ENCODE measurements at places on chromosomes 12 and 14. TPM values are rescaled to one million over a fixed set of nuclear protein-coding genes. Genes with fewer than 3 reads are reported as not detected.

The LRFN5 gene
- 7.1 TPM for polyA plus RNA-seq

The IL31 gene
- not detected for polyA plus RNA-seq

The ESPL1 gene
- 12.3 TPM for polyA plus RNA-seq

GRCh38 chr14:66652525-66653106 lies 144.7 kb downstream of the GPHN start:
- no peak for DNase-seq

GRCh38 chr12:116385486-116386217 lies 108.2 kb upstream of the MED13L start:
- no peak for DNase-seq

- no peak for DNase-seq
Measured at GRCh38 chr12:6934110-6934509, 6.4 kb downstream of the ATN1 start.

GRCh38 chr12:64737539-64737938 lies 21.7 kb downstream of the GNS start:
- DNase-seq, result no peak

DNA sequence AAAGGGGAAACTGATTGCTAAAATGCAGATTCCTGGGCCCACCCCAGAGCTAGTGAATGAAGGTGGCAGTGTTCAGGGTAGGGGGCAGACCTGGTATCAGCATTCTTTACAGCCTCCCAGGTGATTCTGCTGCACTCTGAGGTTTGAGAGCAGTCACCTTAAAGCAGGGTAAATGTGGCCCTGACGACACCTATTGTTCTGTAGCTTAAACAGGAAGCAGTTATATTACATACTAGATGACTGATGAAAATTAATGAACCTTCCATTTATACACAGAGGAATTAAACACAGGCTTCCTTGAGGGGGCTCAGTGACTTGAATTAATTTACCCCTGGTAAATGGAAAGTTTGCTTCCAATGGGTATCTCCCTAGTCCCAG lies 25.3 kb downstream of the NUAK1 start:
- no peak for DNase-seq

DNA sequence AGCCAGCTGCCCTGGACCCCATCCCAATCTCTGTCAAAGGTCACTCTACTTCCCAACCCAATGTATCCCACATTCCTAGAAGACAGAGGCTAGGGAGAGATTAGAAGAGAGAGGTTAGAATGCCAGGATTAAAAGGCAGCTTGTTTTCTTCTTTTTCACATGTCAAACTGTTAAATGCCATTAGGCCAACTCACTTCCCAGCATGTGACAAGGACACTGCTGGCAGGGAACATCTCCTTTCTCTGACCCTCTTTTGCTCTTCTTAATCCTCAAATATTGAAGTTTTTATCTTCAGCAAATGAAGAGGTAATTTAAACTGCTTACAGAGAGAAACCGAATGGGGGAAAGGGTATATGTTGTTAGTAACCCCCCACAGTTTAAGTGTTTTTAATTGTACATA lies 89.1 kb downstream of the BBS10 start:
- peak; percentile 31 for DNase-seq

- DNase-seq, result no peak
Measured at GRCh38 chr14:22220427-22220826, 368.6 kb downstream of the DAD1 start.

DNA sequence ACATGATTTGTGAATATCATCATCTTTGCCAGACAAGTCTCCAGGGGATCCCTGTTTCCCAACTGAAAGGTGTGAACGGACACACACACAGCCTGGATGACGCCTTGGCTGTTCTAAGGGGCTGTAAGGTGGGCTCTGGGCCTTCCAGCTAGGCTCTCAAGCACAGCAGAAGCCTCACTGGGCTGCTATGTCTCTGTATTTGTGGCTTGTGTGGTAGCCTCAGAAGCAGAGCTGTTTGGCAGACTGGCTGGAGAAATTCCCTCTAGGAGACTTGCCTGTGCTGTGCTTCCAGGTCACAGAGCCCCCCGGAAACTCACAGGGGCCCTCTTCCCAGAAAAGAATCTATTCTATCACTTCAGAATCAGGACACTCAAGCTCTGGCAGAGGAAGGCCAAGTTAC lies 21.4 kb downstream of the OTUB2 start:
- DNase-seq, result no peak

The LGMN gene
- 75.4 TPM for polyA plus RNA-seq

DNA sequence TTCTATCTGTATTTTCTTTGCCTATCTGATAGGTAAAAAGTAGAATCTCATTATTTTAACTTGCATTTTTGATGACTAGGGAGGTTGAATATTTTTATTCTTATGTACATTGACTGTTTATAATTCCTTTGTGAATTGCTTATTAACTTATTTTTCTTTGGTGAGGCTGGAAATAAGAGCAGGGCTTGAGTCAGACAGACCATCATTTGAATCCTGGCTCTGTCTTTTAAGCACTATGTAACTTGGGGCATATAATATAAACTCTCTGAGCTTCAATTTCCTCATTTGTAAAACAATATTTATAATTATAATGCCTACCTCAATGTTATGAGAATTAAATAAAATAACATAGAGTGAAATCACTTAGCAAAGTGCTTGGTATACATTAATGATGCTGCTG lies 108.9 kb downstream of the MSRB3 start:
- no peak for DNase-seq

The SLC8A3 gene
- 8.6 TPM for polyA plus RNA-seq

- no peak for DNase-seq
Measured at GRCh38 chr14:70265422-70265821, 76.7 kb upstream of the SLC8A3 start.

- no peak for DNase-seq
Measured at GRCh38 chr14:92750994-92751400, 2.6 kb upstream of the LGMN start.

GRCh38 chr14:94562022-94562421 lies 780 bp downstream of the SERPINA4 start:
- DNase-seq, result no peak

DNA sequence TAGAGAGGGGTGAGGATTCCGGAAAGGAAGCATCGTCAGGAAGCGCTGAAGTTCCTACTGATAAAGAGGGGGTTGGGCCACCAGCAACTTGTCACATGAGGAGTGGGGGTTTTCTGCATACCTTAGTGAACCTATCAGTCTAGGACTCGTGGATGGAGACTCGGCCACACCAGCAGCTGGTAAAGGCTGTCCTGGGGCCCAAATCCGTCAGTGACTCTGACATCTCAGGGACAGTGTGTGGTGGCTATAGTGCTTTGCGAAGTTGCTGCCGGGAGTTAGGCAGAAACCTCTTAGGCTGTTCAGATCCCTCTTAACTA lies 16.4 kb downstream of the RNASE2 start:
- DNase-seq, result no peak

DNA sequence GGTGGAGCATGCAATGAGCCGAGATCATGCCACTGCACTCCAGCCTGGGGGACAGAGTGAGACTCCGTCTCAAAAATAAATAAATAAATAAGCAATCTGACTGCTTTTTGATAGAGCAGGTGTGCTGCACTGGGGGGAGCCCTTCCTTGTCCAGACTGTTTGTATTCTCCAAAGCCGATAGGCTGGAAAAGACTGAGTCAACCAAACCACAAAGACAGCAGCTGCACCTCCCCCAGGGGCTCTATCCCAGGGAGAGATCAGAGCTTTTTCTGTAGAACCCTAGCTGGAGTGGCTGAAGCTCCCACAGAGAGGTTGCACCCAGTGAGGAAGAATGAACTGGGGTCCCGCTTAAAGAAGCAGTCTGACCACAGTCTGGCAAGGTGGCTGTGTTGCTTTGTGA lies 45.8 kb upstream of the LALBA start:
- DNase-seq, result no peak

DNA sequence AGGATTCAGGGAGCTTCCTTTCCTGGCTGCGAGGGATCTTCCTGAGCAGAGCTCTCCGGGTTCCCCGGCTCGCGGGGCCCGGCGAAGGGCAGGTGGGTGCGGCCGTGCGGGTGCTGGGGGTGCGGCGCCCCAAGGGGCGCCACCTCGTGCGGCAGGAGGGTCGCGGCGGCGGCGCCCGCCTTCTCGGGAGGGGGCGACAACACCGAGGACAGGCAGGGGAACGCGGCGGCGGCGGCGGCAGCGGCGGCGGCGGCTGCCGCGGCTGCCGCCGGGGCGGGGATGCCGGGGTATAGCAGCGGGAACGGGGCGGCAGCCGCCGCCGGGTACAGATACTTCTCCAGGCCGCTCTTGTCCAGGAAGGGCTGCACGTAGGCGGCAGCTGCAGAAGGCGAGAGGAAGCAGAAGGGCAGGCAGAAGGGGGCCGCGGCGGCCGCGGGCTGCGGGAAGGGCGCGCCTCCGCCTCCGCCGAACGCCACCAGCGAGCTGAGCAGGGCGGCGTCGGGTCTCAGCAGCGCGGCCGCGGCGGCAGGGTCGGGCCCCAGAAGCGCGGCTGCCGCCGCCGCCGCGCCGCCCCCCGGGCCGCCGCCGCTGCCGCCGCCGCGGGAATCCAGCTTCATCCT lies 2.7 kb downstream of the BHLHE41 start:
- no peak for DNase-seq

DNA sequence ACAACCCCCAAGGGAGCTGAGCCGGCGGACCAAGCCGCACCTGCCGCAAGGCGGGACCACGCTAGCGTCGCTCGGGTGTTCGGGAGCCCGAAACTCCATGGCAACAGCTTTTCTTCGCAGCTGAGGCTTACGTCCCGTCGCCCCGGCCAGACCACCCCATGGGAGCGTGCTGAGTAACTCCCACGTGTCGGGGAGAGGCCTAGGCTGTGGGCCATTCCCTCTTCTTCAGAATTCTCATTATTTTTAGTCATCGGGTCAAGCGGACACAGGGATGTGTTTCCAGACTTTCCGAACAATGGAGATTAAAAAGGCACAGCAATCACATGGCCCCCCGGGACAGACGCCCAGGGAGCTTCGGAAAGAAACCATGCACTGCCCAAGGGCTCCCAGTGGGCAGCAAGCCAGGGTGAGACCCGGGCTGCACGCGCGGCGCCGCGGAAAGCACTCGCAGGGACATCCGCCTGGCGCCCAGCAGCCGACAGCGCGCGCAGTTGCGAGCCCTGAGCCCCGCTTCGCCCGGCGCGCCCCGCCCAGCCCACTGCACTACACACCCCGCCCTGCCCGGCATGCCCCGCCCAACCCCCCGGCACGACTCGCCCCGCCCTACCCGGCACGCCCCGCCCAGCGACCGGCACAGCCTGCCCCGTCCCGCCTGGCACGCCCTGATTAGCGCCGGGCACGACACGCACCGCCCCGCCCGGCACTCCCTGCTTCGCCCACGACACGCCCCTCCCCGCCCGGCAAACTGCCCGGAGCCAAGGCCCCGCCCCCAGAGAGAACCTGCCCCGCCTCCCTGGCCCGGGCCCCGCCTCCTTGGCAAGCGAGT lies 422 bp upstream of the AK7 start:
- peak; percentile 100 for DNase-seq

DNA sequence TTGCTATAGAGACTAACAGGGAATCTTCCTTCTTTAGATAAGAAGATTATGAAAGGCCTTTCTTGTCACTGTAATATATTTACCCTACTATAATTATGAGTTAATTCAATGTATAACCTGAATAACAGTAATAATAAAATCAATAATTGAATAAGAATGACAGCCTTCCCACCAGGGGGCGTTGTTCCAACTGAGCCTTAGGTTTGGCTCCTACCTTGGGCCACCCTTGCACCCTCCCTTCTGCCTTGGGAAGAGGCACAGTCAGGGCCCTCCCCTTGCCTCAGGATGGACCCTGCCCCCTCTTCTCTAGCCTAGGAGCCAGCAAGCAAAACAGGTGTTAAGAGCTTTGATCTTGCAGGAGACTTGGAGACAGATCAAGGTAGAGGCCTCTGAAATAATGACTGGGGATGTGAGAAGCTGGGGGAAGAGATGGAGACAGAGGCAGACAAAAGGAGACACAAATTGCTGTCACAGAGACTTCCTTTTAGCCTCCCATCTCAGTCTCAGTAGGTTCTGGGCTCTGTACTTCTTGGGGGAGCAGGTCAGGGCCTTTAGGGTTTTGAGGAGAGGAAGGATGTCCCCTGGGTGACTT lies 40.1 kb upstream of the CISTR start:
- DNase-seq, result no peak

The ZC3H14 gene
- polyA plus RNA-seq, result 82.5 TPM

GRCh38 chr12:28268608-28269229 lies 78.5 kb downstream of the CCDC91 start:
- no peak for DNase-seq

The MIA2 gene
- 22.5 TPM for polyA plus RNA-seq

GRCh38 chr14:102772781-102773570 lies 4.3 kb upstream of the TRAF3 start:
- no peak for DNase-seq

The RPS6KL1 gene
- 0.76 TPM for polyA plus RNA-seq

- no peak for DNase-seq
Measured at GRCh38 chr14:63287666-63288483, 30.9 kb downstream of the GPHB5 start.

The SLC24A4 gene
- 0.48 TPM for polyA plus RNA-seq

- no peak for DNase-seq
Measured at GRCh38 chr12:80857311-80857710, 80.4 kb downstream of the LIN7A start.

- no peak for DNase-seq
Measured at GRCh38 chr12:56040151-56040550, 1.6 kb upstream of the RPS26 start.

GRCh38 chr12:14951851-14952250 lies 9.6 kb downstream of the ARHGDIB start:
- no peak for DNase-seq

GRCh38 chr12:39378341-39378740 lies 64.6 kb downstream of the KIF21A start:
- no peak for DNase-seq

The ANKS1B gene
- polyA plus RNA-seq, result 10.8 TPM

DNA sequence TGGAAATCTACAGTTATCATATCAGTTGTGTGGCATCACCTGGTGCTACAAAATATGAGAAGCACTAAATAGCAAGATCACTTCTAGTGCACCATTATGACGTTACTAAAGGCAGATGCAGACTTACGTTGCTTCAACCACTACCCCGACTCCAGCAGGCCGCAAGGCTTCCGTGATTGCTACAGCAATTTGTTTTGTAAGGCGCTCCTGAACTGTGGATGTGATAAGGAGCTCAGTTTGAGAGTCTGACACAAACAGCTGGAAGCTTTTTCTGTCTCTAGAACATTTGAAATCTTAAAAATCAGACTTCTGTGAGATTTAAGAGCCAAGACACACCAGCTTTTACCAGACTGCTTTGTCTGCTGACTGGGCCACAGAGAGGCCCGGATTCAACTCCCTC lies 57.0 kb downstream of the GCH1 start:
- no peak for DNase-seq

GRCh38 chr14:105774001-105774400 lies 247.6 kb downstream of the TMEM121 start:
- no peak for DNase-seq

DNA sequence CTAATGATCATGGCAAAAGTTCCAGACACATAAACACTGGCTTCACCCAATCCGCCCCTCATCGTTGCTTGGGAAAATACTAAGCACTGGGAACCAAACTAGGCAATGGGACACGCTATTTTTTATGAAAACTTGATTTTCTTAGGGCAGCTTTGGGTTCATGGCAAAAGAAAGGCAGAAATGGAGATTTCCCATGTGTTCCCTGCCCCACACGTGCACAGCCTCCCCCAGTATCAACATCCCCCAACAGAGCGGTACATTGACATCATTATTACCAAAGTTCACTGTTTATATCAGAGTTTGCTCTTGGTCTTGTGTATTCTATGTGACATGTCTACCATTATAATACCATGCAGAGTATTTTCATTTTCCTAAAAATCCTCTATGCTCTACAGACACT lies 71.0 kb downstream of the DBX2 start:
- no peak for DNase-seq

All from left lung (tissue), 14 donors.